ENCODE measurements at places on chromosomes 7 and 10.

DNA sequence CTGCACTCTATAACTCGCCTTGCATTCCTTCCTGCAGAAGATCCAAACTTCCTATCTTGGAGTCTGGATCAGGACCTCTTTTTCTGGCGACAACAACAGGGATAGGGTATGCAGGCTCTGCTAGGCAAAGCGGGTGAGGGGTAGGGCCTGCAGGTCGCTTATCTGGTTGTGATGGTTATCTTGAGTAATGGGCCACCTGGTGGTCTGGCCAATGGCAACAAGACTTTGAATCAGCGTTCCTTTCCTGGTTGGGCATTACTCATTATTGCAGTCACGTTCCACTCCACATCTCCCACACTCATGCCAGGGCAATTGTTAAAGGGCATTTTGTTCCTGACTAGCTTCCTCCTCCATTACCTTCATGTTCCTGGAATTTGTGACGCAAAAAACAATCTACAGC lies 48.4 kb upstream of the PLXDC2 start:
- DNase-seq, result no peak

DNA sequence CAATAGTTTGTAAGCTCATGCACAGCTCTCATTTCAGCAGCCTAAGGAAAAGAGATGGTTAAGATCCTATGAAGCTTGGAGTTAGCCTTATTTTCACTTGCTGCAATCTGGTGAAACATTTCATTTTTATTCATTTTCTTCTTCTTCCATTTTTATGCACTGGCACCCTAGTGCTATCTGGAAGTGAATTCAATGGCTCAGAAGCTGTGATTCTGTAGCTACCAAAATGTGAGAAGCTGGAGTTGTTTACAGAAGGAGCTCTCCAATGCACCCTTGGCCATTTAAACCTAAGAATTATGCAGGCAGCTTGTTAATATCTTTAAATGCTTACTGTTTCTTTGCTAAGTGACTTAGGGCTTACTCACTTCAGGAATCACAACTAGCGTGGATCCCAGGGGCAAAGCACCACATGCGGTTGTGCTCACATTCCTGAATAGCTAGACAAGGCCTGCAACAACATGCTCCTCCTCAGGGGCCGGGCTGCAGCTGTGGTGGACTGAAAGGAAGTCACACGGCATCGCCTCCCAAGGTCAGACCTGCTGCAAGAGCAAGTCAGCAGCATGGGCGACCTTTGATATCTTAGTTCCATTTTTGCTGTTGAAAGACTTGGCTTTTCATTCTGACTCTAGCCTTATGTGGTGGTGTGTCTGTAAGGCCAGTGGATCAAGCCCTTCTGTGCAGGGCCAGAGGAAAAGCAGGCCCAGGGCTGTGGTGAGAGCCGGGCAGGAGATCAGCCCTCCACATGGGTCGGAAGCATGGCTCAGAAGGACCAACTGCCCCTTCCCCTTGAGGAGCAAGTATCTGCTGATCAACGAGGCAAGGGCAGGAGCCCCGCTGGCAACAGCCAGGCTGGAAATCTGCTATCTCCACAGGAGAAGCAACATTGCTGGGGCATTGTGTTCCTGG lies 91.9 kb upstream of the MBL2 start:
- DNase-seq, result peak; percentile 94

GRCh38 chr10:97782455-97783228 lies 10.8 kb upstream of the SFRP5 start:
- DNase-seq, result no peak

- DNase-seq, result peak; percentile 97
These were observed at the start of gene MLXIPL for GRCh38 chr7:73623798-73624668. Gene MLXIPL (minus strand): TSS chr7:73624522. CDS start chr7:73624492, 30 bp downstream.

DNA sequence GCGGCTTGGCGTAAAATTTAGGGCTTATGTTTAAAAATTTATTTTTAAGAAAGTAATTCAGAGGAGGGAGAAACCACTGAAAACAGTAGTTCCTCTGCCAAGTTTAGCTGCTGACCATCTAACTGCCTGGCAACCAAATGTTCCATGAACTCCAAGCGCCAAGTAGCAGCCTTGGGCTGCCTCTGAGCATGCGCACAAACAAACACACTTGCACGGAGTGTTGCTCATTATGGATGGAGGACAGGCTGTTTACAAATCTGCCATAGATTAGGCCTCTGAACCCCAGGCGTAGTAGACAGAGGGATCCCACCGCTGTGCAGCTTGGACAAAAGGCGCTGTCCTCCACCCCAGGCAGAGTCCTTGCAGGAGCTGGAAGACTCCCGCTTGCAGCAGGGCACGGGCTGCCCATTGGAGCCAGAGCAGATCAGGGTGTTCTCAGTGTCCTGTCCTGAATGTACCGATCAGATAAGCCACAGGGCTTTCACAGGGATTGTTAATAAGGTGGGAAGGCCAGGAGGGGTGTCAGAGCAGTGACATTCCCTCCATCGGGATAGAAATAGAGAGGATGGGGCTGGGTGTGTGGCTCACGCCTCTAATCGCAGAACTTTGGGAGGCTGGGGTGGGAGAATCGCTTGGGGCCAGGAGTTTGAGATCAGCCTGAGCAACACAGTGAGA lies 47.7 kb upstream of the LYZL1 start:
- DNase-seq, result no peak

- DNase-seq, result no peak
These were observed 75.2 kb upstream of the LAMB4 start for GRCh38 chr7:108205311-108205710.

GRCh38 chr10:101561068-101561915 lies 26.8 kb downstream of the POLL start:
- no peak for DNase-seq

GRCh38 chr7:102030696-102031095 lies 213.3 kb downstream of the CUX1 start:
- no peak for DNase-seq

DNA sequence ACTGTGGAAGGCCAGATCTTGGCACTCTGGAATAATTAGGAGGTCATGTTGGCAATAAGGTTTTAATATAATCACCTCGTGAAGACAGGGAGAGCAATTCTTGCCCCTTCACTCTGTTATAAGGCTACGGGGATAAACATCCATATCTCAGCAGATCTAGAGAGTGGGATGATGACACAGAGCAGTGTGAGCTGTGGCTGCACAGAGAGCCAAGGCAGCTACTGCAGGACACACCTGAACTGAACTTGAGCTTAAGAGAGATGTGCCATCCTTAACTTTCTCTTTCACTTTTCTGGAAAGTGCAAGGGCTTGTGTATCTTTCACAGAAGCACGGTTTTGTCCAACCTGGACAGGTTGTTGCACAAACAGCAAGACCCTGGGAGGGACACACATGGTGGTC lies 174.7 kb downstream of the GATA3 start:
- no peak for DNase-seq

GRCh38 chr7:27593226-27593625 lies 69.5 kb downstream of the HIBADH start:
- no peak for DNase-seq

GRCh38 chr10:49734676-49735075 lies 27.4 kb downstream of the OGDHL start:
- peak; percentile 69 for DNase-seq

DNA sequence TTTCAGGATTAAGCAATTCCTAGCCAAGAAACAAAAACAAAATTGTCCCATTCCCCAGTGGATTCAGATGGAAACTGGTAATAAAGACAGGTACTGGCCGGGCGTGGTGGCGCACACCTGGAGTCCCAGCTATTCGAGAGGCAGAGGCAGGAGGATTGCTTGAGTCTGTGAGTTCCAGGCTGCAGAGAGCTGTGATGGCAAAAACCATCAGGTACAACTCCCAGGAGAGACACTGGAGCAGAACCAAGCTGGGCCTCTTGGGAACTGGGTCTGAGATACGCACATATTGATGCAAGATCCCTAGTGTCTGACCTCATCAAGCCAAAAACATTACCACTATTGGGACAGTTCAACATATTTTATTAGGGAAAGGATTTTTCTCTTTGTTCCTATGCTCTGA lies 84.0 kb upstream of the ANLN start:
- DNase-seq, result no peak

- no peak for DNase-seq
These were observed 198.1 kb upstream of the KLF14 start for GRCh38 chr7:130932088-130932487.

DNA sequence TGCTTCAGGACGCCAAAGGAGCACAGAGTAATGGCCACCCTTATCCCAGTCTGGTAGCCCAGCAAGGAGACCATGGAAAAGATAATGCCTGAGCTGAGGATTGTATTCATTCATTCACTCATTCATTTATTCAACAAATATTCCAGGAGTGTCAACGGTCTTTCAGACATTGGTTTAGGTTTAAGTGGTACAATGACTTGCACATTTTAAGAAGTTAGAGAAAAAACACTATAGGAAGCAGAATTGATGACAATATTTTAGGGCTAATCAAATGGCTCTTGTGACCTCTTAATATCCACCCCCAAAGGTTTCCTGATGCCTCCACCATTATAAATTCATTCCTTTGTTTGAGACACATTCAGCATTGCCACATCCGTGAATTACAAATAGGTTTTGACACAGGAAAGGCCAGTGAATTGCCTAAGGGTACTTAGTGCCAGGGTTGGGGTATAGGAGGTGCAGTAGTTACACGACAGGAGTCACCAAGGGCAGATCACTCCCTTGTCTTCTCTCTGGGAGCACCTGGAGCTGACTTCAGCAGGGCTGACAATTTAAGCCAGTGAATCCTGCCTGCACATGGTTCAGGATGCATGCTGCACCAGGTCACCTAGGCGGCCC lies 269.5 kb downstream of the CREB5 start:
- no peak for DNase-seq

DNA sequence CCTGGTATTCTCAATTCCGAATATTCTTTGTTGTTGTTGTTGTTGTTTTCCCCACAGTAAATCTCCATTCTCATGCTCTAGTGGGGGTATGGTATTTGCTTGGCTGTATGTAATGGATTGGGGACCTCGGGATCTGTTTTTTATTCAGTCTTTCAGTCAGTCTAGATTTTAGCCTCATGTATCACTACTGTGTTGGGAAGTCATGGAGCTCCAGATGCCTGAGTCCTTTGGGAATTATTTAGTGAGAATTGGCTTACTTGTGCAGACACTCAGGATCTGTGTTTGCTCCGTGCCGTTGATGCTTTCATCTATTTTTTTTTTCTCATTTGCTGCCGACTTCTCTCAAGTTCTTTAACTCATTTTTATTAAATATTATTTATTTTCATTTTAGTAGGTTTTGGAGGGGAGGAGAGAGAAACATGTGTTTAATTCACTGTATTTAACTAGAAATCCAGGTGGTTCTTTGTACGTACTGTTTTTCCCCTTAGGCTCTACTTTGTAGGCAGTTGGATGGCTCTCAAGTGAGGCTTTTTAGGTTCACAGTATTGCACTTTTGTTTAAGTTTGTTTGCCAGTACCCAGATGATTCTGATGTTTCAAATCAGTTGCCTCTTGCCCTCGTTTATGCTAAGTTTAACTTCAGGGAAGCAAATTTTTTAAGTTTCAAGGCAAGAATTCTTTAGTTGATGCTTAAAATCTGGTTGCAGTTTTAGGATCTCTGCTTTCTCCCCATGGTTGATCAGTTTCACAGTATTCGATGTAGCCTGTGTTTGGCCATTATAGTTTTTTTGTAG lies 36.9 kb downstream of the ZNRF2 start:
- DNase-seq, result no peak

DNA sequence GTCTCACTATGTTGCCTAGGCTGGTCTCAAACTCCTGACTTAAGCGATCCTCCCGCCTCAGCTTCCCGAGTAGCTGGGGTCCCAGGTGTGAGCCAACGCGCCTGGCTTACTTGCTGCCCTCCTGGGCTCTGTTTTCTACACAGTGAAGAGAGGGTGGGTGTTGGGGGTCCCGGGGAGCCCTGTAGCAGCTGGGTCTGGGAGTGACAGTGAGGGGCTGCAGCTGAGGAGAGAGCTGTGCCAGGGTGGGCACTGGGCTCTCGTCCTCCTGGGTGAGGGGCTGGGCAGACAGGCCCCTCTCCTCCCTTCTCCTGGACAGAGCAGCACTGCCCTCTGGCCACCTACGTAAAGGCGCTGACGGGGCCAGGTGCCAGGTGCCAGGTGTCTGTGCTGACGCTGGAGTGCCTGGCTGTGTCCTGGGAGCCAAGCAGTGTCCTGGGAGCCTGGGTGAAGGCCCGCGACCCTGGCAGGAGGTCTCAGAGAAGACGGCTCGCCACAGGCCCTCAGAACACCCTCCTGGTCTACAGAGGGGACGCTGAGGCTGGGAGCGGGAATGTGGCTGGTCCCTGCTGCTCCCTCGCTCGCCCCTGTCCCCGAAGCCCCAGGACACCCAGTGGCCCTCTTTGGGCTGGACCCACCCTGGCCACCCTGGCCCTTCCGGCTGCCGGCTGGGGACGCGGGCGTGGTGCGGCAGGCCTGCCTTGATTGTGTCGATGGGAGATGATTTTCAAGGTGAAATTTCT lies 35.6 kb downstream of the UNCX start:
- no peak for DNase-seq

DNA sequence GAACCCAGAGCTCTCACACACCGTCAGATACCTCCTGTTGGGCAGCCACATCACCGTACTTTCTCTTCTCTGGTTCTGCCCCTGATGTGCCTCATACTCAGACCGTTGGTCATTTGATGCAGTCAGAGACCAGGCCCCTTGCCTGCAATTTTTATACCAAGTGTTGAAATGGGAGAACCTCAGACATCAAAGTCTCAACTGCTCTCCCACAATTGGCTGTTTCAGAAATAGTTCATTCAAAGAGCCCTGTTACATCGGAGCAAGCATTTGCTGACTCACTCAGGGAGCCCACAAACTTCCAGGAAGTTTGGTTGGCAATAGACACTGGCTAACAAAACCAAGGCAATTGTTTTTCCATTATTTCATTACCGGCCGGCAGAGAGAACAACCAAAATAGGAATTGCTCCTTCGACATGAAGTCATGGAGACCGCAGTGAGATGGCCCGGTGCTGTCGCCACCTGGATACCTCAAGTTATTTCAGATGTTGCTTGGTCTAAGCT lies 33.5 kb upstream of the ADAM12 start:
- no peak for DNase-seq

DNA sequence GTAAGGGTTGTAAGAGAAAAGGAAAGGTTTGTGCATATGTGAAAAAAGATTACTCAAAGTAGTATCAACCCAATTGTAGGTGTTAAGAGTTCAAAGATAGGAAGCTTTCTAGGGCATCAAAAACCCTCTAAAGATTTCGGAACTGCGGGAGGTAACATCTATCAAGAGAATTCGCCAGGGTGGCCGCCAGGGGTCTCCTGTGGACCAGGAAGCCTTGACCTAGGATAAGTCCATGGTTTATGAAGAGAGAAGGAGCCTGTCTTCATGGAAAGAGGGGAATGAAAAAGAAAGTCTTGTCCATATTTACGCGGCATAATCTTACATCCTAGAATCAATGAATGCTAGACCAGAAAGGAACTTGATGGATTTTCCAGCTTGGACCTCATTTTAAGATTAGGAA lies 140.7 kb upstream of the CALCR start:
- peak; percentile 33 for DNase-seq
